ENCODE measurements at places on chromosomes 12 and 14. TPM values are rescaled to one million over a fixed set of nuclear protein-coding genes. Genes with fewer than 3 reads are reported as not detected.

GRCh38 chr12:92191061-92191460 lies 45.4 kb upstream of the BTG1 start:
- DNase-seq, result no peak

The UNC79 gene
- 0.33 TPM for total RNA-seq

GRCh38 chr14:64388533-64389285 lies 556 bp downstream of the MTHFD1 start:
- peak; percentile 20 for DNase-seq

- DNase-seq, result no peak
These were observed 131.6 kb downstream of the ADGRD1 start for GRCh38 chr12:131085125-131085815.

GRCh38 chr12:12443431-12443878 lies 86.6 kb downstream of the BORCS5 start:
- no peak for DNase-seq

DNA sequence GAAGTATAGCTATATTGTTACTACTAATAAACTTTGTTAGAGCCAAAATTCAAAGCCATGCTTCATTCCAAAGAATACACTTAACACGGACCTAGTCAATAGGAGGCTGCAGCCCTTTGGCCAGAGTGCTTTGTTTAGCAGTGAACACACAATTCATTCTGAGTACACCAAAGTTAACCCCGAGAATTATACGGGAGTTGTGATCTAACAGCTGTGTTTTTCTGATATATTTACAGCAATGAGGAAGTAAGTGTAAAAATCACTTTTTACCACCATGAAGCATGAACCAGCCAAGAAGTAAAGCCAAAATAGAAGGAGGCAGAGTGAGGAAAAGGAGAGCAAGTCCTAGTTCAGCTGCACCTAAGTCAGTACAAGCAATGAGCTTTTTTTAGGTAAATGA lies 156.8 kb upstream of the PDE3A start:
- DNase-seq, result no peak

- DNase-seq, result no peak
These were observed 45.0 kb upstream of the GSG1 start for GRCh38 chr12:13148485-13148847.

- DNase-seq, result no peak
These were observed 58.6 kb downstream of the FOXN4 start for GRCh38 chr12:109250523-109250922.

The RAD52 gene
- 11.7 TPM for total RNA-seq

The GDF11 gene
- total RNA-seq, result 2.2 TPM

DNA sequence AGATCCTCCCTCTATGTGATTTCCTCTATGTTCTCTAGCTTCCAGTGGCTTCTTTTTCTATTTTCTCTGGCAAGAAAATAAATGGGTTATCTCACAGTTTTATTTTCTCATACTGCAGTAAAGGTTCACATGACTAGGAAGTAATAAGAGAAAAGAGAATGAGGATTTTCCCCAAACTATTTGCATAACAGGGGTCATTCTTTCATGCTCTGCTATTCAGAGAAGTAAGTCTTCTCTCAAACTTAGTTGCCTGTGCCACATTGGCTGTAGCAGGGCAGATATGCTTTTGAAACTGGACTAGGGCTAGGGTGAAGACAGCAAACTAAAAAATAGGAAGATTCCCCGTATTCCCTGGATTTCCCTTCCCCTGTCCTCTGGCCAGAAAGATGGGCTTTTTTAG lies 57.4 kb downstream of the ACSM4 start:
- DNase-seq, result no peak

DNA sequence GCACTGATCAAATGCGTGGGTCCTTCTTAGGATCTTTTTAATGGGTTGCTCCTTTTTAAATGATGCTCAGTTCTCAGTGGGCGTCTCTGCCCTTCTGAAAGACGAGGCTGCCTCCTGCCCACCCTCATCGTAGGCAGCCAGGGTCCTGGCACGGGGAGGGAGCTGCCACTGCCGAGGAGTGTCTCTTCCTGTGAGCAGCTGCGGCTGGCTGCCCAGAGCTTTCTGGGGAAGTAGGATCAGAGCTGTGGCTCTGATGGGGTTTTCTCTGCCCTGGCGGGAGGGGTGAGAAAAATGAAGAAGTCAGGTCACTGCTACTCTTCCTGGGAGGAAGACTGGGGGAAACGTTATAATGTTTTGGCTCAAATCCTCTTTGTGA lies 31.1 kb upstream of the BEGAIN start:
- DNase-seq, result no peak

The HOXC6 gene
- total RNA-seq, result 10.9 TPM

GRCh38 chr12:48005001-48005749 lies 899 bp upstream of the COL2A1 start:
- DNase-seq, result no peak

- DNase-seq, result no peak
These were observed 57.3 kb upstream of the TMEM132D start for GRCh38 chr12:129961091-129961490.

- DNase-seq, result no peak
These were observed 3.9 kb upstream of the MEG3 start for GRCh38 chr14:100822013-100822412.

The GALNT8 gene
- 2.8 TPM for total RNA-seq

DNA sequence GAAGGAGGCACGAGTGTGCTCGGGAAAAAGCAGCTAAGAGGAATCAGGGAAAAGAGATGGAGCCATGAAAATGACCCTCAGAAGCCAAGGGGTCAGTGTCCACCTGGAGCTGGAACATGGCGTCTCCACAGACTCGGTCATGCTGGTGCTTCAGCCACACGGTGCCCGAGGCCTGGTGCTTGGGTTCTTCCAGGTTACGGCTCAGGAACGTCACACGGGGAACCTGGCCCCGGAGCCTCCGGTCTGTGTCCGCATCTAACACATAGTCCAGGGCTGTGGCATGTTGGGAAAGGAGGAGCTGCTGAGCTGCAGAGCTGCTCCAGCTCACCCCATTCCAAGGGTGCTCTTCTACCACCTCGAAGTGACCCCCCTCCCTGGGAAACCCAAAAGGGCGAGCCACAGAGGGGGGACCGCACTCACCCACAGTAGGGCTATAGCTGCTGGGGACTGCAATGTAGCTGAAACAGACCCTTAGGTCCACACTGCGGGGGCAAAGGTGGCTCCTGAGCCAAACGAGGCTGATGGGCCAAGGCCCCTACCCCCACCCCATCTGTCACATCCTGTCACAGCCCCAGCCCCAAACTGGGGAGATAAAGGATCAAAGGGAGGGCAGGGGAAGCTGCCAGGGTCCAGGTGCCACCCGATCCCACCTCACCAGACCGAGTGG lies 10.8 kb downstream of the ITGA7 start:
- DNase-seq, result no peak

The LRIG3 gene
- total RNA-seq, result 115 TPM

GRCh38 chr14:21072031-21072473 lies 1.9 kb downstream of the ARHGEF40 start:
- no peak for DNase-seq

DNA sequence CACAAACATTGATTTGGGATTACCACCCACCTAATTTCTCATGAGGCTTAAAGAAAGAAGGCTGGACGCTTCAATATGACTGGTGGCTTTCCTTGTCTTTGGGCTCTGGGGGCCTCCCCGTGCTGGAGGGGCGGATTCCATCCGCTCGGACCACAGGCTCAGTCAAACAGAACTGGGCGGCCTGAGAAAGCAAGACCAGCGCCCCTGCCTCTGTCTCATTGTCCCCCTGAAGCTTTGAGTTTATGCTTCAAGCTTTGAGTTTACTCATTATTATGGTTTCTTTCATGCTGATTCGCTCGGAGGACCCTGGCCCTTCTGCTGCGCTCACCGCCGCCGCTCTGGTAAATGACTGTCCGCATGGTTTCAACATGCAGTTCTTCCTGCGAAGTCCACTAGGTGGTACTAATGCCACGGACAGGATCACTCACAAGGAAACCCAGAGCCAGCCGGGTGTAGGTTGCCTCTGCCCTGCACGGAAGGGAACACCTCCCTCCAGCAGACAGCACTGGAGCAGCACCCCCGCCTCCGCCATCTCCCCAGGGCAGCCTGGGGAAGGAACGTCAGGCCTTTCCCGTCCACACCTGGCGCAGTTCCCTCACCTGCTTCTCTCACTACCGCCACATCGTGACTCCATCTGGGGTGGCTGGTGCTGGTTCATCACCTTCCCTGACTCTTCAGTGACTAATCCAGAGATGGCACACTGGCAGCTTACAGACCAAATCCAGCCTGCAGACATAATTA lies 13.2 kb upstream of the TIGAR start:
- peak; percentile 98 for DNase-seq

DNA sequence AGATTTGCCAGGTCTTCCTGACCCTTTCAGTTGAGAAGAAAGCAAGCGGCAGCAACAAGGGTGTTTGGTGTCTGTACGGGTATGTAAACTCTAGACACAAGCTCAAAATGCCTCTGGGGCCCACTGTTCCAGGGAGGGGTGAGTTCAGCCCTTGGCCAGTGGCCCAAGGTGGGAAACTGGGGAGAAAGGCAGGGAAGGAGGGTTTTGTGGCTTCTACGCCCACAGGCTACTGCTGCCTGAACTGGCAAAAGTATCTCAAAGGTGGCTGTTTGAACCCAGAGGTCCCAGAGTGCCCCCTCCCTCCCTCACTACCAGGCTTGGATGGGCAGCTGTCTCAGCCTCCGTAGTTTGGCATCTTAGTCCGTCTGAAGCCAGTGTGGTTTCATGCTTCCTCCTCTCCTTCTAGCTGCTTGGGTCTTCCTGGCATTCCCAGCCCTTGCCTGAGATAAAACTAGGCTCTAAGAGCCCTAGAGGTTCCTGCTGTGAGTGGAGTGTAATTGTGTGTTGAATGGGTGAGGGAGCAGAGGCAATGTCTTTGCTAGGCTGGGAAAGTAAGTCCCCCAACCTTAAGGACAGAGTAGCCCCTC lies 5.5 kb downstream of the HOXC5 start:
- DNase-seq, result no peak

The TRHDE gene
- total RNA-seq, result 5.2 TPM

The TAS2R43 gene
- total RNA-seq, result 0.31 TPM

DNA sequence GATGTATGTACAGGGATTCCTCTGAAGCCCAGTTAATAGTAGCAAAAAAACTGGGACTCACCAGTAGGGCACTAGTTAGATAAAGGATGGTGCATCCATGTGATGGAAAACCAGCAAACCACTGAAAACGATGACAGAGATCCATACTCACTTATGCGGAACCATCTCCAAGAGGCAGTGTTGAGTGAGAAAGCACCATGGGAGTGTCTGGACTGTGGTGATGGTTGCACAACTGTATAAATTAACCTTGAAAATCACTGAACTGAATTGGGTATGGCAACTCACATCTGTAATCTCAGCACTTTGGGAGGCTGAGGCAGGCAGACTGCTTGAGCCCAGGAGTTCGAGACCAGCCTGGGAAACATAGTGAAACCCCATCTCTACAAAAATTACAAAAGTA lies 53.6 kb upstream of the ZFP36L1 start:
- DNase-seq, result no peak

DNA sequence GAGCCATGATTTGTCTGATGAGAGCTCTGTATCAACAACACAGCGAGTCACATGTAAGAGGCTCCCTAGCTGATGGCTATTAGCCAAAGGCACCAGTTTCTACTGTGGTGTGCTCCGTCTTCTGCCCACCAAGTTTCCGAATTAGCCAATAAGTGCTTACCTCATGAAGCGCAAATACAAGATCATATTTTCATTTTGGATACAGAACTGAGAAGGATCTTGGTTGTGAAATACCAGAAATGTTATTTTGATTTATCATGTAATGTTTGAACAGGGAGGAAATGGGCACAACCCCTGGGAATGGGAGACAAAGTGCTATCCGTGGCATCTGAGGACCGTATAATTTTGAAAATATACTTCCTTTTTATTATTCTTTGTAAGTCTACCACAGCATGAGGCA lies 234.3 kb downstream of the DACT1 start:
- DNase-seq, result no peak

The DIO2 gene
- total RNA-seq, result not detected

DNA sequence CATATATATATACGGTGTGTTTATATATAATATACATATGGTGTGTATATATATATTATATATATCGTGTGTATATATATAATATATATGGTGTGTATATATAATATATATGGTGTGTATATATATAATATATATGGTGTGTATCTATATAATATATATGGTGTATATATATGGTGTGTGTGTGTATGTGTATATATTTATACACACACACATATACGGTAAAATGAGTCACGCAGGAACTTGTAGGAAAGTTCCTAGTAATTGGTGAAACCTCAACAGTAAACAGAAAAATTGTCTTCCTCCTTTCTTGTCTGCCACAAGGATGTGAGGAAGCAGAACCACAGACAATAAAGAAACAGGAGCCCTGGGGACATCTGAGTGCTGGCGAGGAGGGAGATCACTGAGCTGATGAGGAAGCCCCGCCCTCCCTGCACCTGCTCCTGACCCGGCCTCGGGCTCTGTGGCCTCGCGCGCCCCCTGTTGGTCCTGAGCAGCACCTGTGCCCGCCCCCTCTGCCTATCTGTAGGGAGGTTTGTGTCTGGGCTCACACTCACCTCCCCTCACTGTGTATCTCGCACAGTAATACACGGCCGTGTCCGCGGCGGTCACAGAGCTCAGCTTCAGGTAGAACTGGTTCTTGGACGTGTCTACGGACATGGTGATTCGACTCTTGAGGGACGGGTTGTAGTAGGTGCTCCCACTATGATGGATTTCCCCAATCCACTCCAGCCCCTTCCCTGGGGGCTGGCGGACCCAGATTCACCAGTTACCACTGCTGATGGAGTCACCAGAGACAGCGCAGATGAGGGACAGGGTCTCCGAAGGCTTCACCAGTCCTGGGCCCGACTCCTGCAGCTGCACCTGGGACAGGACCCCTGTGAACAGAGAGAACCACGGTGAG lies 1079.4 kb downstream of the TMEM121 start:
- DNase-seq, result no peak

The HOXC12 gene
- total RNA-seq, result not detected

- no peak for DNase-seq
These were observed 3.0 kb downstream of the GALNT4 start for GRCh38 chr12:89521364-89522223.

The TNFAIP2 gene
- 3.3 TPM for total RNA-seq

DNA sequence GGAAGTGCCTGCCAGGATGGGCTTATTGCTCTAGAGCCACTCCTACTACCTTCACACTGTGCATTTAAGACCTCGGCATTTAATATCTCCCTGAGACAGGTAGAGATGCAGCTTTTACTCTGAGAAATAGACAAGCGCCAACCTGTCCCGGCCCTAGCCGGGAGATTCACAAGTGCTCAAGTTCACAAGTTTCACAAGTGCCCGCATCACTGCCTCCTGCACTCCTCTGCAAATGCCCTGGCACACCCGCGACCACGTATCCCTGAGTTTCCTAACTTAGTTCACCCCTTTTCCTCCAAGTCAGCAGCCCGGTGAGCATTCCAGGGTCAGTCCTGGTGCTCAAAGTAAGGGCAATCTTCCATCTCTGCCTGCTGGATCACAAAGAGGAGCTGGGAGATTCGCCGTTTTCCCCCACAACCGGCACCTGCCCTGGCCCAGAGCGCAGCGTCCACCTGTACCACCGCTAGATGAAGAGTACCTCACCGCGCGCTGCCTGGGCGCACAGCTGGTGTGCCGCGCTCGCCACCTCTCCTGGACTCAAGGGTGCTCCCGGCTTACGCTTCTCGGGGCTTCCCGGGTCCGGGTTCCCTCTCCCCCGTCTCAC lies 5.0 kb upstream of the SLC38A4 start:
- peak; percentile 33 for DNase-seq

The ADAM20 gene
- 1.8 TPM for total RNA-seq

The CLEC7A gene
- total RNA-seq, result not detected

All from mammary epithelial cell (primary cell).